ENCODE measurements at places on chromosomes 1 and 21. TPM values are rescaled to one million over a fixed set of nuclear protein-coding genes. Genes with fewer than 3 reads are reported as not detected.

DNA sequence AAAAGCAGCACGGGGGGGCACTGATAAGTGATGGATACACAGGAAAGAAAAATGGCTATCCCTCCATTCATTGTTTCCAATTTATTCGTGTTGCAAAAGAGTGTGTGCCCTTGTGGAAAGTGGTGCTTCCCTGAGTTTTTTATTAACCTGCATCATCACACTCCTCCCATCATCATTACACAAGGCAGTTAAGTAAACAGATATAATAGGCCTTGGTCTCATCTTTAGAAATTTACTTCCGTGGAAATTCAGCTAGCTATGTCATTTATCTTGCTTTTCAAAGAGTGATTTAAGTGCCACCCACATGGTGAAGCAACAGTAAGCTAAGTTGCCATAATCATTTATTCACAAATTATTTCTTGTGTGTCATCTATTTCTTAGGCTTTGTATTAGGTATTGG is 473.3 kb downstream of the NEGR1 start:
- no peak for DNase-seq

GRCh38 chr1:214548271-214548670 is 3.1 kb downstream of the PTPN14 start:
- no peak for DNase-seq

DNA sequence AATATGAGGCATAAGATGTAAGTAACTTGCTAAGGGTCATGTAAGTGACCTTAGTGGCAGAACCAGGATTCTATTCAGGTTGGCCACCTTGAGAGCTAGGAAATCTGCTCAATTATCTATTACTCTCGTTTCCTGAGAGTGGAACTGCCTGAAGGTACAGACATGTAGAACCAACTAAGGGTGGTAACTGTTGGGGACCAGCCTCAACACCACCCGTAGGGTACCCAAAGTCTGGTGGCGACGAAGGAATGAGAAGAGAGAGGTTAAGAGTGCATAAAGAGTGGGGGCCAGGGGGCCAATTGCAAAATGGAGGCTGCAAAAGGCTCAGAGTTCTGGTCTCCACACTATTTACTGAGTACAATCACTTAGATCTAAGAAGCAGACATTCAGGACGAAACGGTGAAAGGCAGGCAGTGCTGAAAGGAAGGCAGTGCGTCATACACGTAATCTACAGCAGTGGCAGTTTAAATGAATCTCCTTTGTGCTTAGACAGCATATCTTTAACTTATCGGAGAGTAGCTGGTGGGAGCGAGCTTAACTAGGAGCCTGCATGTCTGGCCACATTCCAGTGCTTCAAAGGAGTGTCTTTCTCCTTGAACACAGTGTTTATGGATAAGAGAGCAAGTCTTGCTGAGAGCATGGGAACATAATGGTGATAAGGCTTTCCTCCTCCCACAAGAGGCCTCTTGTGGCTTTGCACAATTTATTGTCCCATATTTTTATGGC is 25.0 kb downstream of the SRSF4 start:
- DNase-seq = no peak

- DNase-seq = no peak
These were observed 31.8 kb downstream of the SPSB1 start for GRCh38 chr1:9324246-9325096.

DNA sequence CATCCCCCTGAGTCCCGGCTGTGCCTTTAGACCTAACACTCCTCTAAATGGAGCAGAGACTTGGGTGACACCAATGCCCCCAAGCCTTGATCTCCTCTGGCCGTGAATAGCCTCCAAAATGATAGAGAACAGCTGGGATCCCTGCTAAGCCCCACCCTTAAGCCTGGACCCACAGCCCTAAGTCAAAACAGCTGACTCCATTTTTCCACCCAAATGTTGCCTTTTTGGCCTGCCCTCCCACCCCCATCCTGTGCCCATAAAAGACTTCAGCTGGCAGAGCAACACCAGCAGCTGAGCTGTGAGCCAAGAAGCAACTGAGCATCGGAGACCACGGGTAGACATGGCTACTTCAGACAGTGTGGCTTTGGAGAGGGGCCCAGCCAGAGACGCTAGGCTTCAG is 420.8 kb downstream of the NPHP4 start:
- DNase-seq = no peak

DNA sequence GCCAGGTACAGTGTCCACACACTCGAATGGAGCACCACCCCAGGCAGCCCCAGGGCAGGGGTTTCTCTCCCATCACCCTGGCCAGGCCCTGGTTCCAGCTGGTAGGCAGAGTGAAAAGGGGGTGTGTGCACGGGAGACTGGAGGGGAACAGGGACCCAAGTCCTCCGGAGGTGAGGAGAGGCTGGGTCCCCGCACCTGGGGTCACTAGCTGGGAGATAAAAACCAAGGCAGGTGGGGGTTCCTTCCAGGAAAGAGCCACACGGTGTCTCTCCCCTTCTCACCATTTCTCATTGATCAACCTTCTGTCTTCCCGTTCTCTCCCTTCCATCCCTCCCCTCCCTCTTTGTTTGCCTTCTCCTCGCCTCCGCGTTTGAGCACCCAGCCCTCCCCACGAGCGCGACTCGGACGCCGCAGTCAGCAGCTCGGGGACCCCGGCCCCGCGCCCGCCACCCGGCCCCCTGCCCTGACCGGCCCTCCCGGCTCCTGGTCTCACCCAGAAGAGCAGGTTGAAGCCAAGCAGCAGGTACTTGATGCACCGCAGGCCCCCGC is 358 bp downstream of the TSPAN2 start:
- no peak for DNase-seq

- DNase-seq = no peak
These were observed 149.8 kb upstream of the ZNHIT6 start for GRCh38 chr1:85857991-85858390.

GRCh38 chr1:118298397-118298796 is 113.4 kb upstream of the SPAG17 start:
- DNase-seq = no peak

DNA sequence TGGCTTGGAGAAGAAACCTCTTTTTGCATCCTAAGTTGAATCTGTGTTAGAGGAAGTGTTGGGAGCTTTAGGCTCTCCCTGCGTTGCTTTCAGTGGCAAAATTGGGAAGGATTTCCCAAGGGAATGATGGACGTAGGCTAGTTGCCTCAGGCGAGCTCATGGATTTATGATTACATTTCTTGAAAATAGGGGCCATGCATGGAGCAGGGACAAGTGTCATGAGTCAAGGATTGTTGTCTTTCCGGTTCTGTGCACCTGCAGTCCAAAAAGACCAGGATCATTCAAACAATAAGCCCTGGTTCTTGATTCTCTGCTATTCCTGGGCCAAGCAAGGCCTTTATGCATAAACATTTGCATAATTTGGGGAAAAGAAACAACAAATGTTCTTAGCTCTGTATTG is 7.1 kb downstream of the MAN1C1 start:
- DNase-seq = no peak

GRCh38 chr1:226131639-226132038 is 54.9 kb downstream of the ACBD3 start:
- no peak for DNase-seq

GRCh38 chr1:160414881-160415280 is 14.5 kb downstream of the VANGL2 start:
- no peak for DNase-seq

GRCh38 chr21:43608664-43609063 is 50.6 kb downstream of the HSF2BP start:
- DNase-seq = no peak

DNA sequence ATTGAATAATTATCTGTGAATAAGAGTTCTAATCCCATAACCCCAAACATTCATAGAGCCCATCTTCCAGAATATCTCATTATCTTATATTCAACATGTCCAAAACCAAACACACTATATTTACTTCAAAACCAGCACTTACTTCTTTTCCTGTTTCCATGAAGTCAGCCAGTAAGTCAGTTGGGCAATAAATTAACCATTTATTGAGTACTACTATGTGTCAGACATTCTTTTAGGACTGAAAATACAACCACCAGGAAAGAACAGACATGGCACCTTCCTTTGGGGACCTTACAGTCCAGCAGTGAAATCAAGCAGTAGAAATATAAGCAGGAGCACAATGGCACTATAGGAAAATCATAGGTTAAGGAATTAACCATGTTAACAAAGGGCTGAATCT is 8.8 kb downstream of the AK5 start:
- DNase-seq = no peak

GRCh38 chr21:43921979-43922945 is 57.2 kb downstream of the AGPAT3 start:
- peak; percentile 74 for DNase-seq

DNA sequence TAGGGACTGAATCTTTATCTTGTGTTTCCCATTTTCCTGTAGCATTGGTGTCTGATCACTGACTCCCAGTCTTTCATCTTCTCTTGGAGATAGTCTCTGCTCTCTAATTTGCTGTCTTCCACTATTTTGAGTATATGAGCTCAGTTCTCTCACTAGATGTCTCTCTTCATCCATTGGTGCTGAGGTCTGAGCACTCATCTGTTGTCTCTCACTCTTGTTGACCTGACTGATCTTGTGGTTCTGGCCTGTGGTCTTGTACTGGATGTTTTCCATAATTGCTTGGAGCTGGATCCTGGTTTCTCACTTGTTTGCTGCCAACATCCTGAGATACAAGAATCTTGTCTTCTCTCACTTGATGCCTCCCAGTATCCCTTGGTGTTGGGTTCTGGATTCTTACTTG is 25.1 kb upstream of the S100A11 start:
- no peak for DNase-seq

DNA sequence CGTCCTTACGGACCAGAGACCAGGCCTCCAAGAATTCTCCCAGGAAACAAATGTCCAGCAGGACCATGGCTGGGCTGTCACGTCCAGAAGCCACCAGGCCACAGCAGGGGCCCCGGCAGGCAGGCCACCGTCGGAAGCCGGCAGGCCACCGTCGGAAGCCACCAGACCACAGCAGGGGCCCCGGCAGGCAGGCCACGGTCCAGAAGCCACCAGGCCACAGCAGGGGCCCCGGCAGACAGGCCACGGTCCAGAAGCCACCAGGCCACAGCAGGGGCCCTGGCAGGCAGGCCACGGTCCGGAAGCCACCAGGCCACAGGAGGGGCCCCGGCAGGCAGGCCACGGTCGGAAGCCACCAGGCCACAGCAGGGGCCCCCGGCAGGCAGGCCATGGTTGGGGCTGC is 67.0 kb upstream of the PDE9A start:
- no peak for DNase-seq

- no peak for DNase-seq
These were observed 69.0 kb upstream of the KRTAP19-8 start for GRCh38 chr21:31107176-31107785.

DNA sequence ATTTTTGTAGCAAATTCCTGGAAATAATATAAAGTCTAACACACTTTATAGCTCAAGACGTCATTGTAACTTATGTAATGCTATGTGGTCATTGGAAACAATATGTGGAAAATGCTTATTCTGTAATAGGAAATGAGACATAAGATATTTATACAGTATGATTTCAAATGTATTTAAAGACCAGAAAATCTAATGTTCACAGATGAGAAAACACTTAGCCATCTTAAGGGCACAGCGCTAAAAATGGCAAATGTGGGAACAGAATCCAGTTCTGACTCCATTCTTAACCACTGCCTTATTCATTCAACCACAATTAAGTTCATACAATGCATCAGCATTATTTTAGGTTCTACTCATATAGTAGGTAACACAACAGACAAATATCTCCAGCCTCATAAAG is 12.5 kb downstream of the CSDE1 start:
- DNase-seq = no peak

- DNase-seq = no peak
These were observed 41.9 kb downstream of the NGF start for GRCh38 chr1:115295904-115296696.

- DNase-seq = no peak
These were observed 196.7 kb downstream of the PBX1 start for GRCh38 chr1:164755690-164756089.

GRCh38 chr1:113375878-113376277 is 14.4 kb upstream of the MAGI3 start:
- no peak for DNase-seq

DNA sequence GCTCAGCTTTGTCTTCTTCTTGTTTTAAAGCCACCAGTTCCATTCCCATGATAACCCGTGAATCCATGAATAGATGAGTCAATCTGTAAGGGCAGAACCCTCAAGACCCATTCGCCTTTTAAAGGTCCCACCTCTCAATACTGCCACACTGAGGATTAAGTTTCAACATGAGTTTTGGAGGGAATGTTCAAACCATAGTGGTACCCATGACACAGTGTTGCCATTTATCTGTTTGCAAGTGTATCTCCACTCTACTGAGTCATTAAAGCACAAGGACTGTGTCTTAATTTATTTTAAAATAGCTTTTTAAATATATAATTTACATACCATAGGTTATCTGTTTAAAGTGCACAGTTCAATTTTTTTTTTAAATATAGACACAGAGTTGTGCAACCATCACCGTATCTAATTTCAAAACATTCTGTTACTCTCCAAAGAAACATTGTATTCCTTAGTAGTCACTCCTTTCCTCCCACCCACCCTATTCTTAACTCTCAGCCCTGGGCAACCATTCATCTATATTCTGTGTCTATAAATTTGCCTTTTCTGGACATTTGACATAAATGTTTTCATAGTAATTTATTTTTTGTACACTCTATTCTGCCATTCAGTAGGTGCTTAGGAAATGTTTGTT is 4.8 kb upstream of the IL24 start:
- DNase-seq = no peak

DNA sequence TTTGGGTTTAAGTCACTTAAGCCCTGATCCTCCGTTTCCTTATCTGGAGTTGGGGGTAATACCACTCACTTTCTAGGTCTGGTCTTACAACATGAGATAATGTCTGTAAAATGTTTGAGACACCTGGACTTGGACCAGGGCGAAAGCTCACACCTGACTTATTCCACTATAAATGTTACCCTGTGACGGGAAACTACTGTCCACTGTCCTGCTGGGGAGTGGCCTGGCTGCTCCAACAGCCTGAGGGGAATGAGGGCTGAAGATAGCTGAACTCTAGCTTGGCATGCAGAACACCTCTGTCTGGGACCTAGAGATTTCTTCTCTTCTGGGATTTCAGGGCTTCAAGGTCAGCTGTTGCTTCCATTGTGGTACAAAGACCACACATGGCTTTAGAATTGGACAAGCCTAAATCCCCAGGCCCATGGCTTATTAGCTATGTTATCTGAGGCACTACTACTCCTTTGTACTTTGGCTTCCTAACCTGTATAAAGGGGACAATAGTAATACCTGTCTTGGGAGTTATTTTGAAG is 9.5 kb upstream of the A3GALT2 start:
- DNase-seq = no peak

Gene LEFTY1
- not detected for total RNA-seq

Gene LCE1B
- not detected for total RNA-seq

Gene PLA2G2D
- total RNA-seq = not detected

Gene CYP4A22
- not detected for total RNA-seq

Gene BTBD19
- 0.29 TPM for total RNA-seq

Gene KCNJ9
- not detected for total RNA-seq

Gene LAPTM5
- 0.21 TPM for total RNA-seq

Gene GRIK3
- 0.17 TPM for total RNA-seq

Gene FCN3
- not detected for total RNA-seq

Gene HRNR
- not detected for total RNA-seq

Gene S100B
- 0.23 TPM for total RNA-seq

Gene PPIAL4G
- total RNA-seq = not detected

Gene ADGRL2
- total RNA-seq = 18.0 TPM

Gene OLFML2B
- 0.29 TPM for total RNA-seq

Measured in Daoy (cell line).